ENCODE measurements at places on chromosomes 1 and 21.

GRCh38 chr1:224068458-224069072 is 45.3 kb upstream of the FBXO28 start:
- no peak for DNase-seq

DNA sequence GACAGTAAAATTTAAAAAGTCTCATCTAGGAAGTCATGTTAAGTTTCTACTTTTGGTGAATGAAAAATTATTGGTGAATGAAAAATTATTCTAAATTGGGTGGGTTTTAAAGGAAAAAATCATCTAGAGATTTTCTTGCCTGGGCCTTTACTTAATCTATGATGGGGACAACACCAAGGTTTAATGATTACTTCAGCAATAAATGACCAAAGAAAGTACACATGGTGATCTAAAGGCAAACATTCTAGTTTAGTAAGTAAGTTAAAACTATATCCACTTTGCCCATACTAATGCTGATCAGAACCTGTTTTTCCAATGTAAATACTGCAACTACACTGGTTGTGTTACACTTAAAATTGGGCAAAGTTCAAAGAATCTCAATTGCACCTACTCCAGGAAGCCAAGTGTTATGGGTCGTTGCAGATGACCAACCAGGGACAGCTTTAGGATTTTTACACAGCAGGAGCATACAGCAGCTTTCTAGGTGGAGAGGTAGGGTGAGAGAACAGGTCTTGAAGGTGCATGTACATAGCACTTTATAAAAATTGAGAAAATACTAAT is 14.6 kb upstream of the RPL5 start:
- DNase-seq: no peak

DNA sequence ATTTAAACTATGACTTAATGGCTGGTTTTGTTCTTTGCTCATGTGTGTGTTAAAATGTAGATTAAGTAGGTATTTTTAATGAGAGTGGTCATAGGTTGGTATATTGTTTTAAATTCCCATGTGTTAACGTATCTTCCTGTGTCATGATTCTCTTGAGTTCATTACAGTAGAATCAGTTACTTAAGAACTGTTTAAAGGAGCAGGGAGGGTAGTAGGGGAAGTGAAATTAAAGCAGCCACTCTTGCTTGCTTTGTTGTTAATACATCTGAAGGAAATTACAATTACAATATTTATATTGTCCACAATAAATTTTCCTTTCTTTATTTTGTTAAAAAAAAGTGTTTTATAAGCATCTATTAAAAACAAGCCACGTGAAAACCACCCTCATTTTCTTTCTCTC is 119.2 kb upstream of the KIAA1614 start:
- DNase-seq: no peak

DNA sequence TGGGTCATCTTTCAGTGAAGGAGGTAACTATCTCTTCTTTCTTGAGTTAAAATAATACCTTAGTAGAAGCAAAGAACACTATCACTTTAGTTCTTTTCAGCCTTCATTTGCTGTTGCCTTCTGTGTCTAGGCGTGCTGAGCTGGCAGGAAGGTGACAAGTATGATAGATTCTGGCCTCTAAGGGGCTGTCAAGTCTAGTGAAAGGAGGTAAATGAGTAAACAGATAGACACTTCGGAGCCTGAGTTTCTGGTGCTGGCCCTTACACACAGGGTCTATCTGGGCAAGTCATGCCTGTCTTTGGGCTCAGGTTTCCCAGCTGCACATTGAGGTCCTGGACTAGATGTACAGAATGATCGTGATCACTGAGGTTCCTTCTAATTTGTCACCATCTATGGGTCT is 89.3 kb downstream of the ROR1 start:
- no peak for DNase-seq

DNA sequence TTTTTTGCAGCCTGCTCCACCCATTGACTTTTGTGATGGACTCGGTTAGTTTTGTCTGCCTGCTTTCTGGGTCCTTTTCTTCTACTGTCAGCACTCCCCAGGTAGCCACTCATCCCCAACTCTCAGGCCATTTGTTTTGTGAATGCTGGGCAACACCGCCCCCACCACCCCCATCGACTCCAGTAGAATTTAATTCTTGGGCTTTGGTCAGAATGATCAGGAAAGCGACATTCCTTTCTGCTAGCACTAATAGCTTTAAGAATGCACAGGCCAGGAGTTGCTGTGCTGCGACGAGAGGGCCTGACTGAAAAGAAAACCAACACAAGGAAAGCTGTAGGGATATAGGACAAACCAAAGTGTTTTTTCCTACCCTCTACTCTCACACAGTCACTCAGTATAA is 144.4 kb downstream of the CDC7 start:
- no peak for DNase-seq

DNA sequence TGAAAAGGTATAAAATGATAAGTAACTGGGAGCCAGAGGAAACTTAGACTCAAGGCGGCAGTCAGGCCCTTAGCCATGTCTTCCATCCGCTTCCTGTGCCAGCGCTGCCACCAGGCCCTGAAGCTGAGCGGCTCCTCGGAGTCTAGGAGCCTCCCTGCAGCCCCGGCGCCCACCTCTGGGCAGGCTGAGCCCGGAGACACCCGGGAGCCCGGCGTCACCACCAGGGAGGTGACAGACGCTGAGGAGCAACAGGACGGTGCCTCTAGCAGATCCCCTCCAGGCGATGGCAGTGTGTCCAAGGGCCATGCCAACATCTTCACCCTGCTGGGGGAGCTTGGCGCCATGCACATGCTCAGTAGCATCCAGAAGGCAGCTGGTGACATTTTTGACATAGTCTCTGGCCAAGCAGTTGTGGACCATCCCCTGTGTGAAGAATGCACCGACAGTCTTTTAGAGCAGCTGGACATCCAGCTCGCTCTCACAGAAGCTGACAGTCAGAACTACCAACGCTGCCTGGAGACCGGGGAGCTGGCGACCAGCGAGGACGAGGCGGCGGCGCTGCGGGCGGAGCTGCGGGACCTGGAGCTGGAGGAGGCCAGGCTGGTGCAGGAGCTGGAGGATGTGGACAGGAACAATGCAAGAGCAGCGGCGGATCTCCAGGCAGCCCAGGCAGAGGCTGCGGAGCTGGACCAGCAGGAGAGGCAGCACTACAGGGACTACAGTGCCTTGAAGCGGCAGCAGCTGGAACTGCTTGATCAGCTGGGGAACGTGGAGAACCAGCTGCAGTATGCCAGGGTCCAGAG is at the start of gene BECN2:
BECN2 (plus strand) TSS at position 76 of the 803 bp plus-strand sequence; CDS start at position 76, 0 bp downstream.
- DNase-seq: no peak

DNA sequence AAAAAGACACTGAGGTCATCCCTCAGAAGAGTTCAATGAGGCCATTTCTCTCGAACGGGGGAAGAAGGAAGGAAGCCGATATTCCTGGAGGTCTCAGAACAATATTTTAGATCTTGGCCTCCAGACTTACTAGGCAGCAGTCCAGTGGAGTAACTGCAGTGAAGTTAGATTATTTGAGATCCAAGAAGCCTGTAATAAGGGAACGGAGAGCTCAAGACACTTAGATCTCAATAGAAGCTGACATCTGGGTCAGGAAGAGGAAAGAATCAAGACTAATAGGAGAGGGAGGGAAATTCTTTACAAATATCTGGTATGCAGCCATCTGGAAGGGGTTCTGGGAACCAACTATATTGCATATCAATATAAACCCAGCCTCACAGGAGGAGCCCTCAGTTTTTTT is 13.6 kb upstream of the ENAH start:
- no peak for DNase-seq

DNA sequence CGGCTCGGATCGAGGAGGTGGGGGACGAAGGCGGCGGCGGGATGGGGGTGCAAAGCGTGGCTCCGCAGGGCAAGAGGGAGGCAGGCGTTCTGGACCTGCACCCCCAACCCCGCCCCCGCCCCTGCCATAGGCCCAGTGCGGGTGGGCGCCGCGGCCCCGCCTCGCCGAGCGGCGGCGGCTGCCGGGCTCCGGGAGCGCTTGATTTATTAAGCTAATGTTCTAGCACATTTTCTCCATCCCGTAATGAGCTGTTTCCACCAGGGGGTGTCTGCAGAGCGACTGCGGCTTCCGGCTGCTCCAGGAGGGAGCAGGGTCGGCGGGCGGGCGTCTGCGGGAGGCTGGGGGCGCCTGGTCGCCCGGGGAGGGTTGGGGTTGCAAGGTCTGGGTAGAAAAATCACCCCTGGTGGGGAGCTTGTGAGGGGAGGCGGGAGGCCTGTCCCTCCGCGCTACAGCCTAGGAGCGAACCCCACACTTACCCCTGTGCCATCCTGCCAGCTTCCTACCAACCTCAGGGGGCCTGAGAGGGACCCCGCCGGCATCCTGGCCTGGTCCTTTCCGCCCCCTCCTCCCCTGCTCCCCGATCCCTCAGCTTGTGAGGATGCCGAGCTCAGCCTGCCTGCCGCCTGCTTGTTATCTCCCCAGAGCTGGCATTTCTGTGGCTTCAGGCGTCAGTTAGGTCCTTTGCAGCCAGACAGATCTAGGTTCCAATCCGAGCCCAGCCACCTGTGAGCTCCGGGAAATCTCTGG is 48.5 kb upstream of the ACOT11 start:
- peak; percentile 23 for DNase-seq

- DNase-seq: no peak
Observed at GRCh38 chr21:26572702-26573381, at the start of gene CYYR1. Gene CYYR1, minus strand, starts transcription at chr21:26573286. Its CDS starts 346 bp downstream, at chr21:26572940.

GRCh38 chr1:53605181-53605580 is 133.8 kb downstream of the GLIS1 start:
- DNase-seq: no peak

DNA sequence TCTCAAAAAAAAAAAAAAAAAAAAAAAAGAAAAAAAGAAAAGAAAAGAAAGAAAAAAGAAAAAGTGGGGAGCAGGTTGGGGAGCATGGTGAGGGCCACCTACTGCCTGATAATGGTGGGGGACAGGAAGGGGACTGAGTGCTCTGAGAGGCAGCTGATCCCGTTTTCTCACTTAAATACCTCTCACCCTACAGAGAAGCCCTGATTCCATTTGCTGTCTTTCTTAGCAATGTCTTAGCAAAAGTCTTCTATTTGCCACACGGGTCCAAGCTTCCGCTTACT is 692 bp upstream of the H6PD start:
- no peak for DNase-seq

- DNase-seq: no peak
Observed at GRCh38 chr1:46687921-46688509, 16.4 kb downstream of the TEX38 start.

DNA sequence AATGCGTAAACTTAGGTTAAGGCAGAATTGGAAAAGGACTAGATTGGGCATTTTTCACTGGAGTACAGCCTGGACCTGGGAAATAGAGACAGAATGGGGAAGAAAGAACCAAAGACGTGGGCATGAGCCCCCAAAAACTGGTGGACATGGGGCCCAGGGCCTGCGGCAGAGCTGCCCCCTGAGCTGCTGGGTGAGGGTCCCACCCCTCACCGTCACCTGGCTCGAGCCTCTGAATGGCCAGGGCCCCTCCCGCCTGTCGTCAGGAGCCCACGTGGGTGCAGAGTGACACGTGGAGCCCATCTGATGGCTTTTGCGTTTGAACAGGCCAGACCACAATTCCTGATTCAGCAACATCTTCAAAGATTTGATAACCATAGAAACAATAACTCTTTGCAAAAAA is 360.9 kb upstream of the VAMP3 start:
- no peak for DNase-seq

- DNase-seq: no peak
Observed at GRCh38 chr1:246198115-246198816, 308.8 kb downstream of the SMYD3 start.

DNA sequence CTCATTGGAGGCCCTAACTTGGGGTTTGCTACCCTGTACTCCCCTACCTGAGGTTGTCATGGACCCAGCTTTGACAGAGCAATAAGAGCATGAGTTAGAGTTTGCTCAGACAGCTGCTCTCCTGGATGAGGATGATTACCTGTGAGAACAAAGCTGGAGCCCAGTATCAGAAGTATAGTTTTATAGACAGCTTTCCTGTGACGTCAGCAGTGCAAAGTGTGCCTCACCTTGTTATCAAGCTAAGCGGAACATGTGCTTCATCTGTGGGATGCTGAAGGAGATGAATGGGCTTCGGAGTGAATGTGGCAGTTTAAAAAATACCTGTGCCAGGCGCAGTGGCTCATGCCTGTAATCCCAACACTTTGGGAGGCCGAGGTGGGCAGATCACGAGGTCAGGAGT is 5.4 kb upstream of the WDR47 start:
- no peak for DNase-seq

DNA sequence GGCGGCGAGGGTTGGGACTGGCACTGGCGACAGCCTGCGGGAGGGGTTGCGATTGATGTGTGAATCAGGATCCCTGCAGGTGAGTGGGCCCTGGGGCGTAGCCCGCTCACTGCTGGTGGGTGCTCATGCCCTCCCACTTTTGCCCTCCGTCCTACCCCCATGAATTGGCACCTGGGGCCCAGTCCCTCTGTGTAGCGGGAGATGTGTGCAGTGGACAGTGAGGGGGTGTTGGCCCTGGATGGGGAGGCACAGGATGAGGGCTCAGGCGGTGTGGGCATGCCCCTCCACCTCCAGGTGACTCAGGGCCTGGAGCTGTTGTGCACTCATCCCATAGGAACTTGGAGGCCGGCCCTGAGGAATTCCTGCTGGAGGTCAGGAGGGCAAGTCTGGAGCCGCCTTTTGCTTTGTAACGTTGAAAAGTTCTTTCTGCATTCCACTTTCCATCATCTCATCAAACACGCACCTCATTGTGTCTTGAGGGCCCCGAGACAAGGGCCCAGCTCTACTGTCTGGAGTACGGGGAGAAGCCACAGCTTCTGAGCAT is 3.0 kb downstream of the PEAR1 start:
- no peak for DNase-seq

GRCh38 chr1:214808845-214809460 is 206.0 kb downstream of the CENPF start:
- DNase-seq: no peak

DNA sequence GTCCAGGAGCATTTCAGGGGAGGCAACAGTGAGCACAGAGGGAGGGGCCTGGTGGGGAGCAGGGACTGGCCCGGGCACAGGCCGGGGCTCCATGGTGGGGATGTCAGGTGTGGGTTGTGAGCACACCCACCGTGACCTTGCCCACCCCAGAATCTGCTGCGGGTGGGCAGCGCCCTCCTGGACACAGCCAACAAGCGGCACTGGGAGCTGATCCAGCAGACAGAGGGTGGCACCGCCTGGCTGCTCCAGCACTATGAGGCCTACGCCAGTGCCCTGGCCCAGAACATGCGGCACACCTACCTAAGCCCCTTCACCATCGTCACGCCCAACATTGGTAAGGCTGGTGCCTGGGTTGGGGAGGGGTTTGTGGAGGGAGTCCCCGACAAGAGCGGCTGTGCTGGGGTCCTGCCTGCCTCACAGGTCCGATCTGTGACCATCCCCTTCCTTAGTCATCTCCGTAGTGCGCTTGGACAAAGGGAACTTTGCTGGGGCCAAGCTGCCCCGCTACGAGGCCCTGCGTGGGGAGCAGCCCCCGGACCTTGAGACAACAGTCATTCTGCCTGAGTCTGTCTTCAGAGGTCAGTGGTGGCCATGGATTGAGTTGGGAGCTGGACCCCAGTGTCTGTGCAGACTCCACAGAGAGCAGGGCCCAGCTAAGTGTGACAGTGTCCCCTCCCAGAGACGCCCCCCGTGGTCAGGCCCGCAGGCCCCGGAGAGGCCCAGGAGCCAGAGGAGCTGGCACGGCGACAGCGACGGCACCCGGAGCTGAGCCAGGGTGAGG is 14.3 kb downstream of the PSRC1 start:
- DNase-seq: no peak

GRCh38 chr1:55547405-55547804 is 332.2 kb upstream of the USP24 start:
- no peak for DNase-seq

- DNase-seq: no peak
Observed at GRCh38 chr1:210323957-210324356, 4.7 kb upstream of the HHAT start.
